ENCODE measurements at places on chromosomes 3 and 15.

- no peak for DNase-seq
Measured at GRCh38 chr3:177596248-177596815, 399.1 kb upstream of the TBL1XR1 start.

DNA sequence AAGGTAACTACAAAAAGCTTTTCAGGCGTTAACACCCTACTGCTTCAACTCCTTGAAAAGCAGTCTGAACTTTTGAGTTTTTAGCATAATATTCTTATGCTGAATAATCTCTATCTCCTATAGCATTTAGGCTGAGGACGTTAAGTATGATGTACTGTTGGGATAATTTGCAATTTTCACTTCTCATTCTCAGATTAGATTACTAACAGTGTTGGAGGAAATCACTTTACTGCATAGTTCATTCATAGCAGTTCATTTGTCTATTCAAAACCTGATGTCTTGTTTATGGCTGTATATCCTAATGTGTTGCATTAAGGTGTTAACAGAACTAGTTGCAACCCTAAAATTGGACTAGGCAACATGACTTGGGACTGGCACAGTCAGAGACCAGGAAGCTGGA is 983.1 kb downstream of the FHIT start:
- DNase-seq = no peak

DNA sequence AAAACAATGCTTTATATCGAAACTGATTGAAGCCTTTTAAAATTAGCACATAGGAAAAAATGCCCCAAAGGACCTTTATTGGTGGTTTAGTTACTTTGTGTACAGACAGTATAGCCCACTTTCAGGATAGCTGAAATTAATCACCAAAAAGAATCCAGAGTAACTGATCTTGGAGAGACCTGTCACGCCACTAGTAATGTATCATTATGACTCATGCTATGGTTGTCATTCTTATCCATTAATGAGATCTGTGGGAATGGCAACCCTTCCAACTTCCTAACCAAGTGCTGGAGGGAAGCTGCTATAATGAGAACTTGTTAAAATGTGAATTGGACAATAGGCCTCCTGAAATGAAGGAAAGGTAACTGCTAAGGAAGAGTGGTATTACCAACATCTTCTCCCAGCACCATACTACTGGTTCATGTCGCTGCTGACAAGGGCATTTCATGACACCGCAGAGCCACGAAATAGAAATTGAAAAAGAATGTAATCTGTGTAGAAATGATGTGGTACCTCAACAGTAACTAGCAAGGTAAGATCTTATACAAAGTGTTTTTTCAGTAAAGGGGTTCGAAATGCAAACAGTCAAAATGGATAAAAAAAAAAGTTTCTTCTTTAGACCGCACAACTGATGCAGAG is 7.1 kb upstream of the EMC4 start:
- no peak for DNase-seq

- DNase-seq = no peak
Measured at GRCh38 chr3:196454935-196455334, 22.7 kb upstream of the UBXN7 start.

DNA sequence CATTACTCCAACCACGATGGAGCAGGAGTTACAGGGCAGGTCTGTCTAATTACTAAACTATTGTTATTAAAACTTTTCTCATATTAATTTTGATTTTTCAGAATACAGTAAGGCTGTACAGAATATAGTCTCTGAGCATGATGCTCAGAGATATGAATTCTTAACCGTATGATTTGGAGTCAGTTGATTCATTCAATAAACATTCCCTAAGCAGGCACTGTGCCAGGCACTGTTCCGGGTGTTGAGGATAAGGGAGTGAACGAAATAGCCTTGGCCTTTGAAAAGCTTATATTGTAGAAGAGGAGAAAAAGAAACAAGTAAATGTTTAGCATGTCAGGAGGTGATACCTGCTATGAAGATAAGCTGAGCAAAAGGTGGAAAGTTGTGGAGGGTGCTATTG is 187.3 kb downstream of the KCNAB1 start:
- DNase-seq = no peak

- no peak for DNase-seq
Measured at GRCh38 chr15:84961114-84961452, 20.6 kb upstream of the PDE8A start.

Measured in NCI-H1436 treated with DMSO at 0.1 percent for 48 hours (cell line).